Glutamatergic neuron (in vitro differentiated cells): ENCODE measurements at places on chromosomes 3 and 15. TPM values are rescaled to one million over a fixed set of nuclear protein-coding genes. Genes with fewer than 3 reads are reported as not detected.

DNA sequence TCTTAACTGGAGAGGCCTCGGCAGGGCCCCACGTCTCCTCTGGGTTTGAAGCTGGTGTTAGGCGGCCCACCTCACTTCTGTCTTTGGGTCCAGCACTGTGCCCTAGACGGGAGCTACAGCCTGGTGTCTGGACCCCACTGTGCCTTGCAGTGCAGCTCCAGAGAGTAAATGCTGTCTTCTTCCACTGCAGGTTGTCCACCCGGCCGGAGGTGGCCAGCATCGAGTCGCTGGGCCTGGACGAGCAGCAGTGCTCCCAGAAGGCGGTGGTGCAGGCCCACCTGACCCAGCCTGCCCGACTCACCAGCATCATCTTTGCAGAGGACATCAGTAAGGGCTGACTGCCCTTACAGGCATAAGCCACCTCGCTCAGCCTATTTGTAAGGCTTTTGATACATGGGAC is 53.1 kb upstream of the TAMM41 start:
- H3K36me3 ChIP-seq, result no peaks in the 10 kb centered on the region
- peaks cover 5% of the 10 kb centered on the region for H3K27me3 ChIP-seq
- DNase-seq, result no peak
- no peaks in the 10 kb centered on the region for H3K4me1 ChIP-seq

DNA sequence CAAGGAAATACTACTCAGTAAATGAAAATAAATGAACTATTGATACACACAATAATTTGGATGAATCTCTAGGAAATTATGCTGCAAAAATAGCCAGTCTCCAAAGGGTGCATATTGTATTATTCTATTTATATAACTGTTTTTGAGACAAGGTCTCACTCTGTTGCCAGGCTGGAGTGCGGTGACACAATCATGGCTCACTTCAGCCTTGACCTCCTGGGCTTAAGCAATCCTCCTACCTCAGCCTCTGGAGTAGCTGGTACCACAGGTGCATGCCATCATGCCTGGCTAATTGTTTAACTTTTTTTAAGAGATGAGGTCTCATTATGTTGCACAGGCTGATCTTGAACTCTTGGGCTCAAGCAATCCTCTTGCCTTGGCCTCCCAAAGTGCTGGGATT is 12.5 kb downstream of the KLHDC8B start:
- H3K4me1 ChIP-seq, result peaks cover 6% of the 10 kb centered on the region
- no peak for DNase-seq
- H3K27me3 ChIP-seq, result no peaks in the 10 kb centered on the region
- no peak overlapping the region for H3K4me3 ChIP-seq

DNA sequence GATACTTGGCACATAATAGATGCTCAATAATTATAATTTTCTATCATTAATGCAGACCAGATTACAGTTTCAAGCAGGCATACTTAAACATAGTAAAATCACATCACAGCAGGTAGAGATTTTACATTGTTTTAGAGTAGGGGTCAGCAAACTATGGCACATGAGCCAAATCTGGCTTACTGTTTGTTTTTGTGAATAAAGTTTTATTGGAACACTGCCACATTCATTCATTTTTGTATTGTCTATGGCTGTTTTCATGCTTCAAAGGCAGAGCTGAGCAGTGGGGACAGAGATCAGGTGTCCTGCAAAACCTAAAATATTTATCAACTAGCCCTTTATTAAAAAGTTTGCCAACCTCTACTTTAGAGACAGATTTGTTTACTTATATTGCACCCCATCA is 189.6 kb upstream of the MRPL3 start:
- no peak overlapping the region for H3K27ac ChIP-seq
- DNase-seq, result no peak
- no peaks in the 10 kb centered on the region for H3K4me1 ChIP-seq
- no peaks in the 10 kb centered on the region for H3K36me3 ChIP-seq

- H3K4me1 ChIP-seq, result peaks cover 27% of the 10 kb centered on the region
- no peak for DNase-seq
- H3K36me3 ChIP-seq, result no peaks in the 10 kb centered on the region
These were observed 187.0 kb upstream of the MLF1 start for GRCh38 chr3:158384019-158384418.

GRCh38 chr3:197482001-197482400 is 73.8 kb downstream of the BDH1 start:
- peaks cover 8% of the 10 kb centered on the region for H3K27me3 ChIP-seq
- no peak overlapping the region for H3K4me3 ChIP-seq
- no peak overlapping the region for H3K27ac ChIP-seq
- no peaks in the 10 kb centered on the region for H3K36me3 ChIP-seq
- DNase-seq, result no peak

GRCh38 chr3:50913260-50913659 is 238.5 kb downstream of the DOCK3 start:
- DNase-seq, result no peak
- no peak overlapping the region for H3K27ac ChIP-seq
- H3K4me1 ChIP-seq, result no peaks in the 10 kb centered on the region
- H3K36me3 ChIP-seq, result no peaks in the 10 kb centered on the region
- H3K4me3 ChIP-seq, result no peak overlapping the region

DNA sequence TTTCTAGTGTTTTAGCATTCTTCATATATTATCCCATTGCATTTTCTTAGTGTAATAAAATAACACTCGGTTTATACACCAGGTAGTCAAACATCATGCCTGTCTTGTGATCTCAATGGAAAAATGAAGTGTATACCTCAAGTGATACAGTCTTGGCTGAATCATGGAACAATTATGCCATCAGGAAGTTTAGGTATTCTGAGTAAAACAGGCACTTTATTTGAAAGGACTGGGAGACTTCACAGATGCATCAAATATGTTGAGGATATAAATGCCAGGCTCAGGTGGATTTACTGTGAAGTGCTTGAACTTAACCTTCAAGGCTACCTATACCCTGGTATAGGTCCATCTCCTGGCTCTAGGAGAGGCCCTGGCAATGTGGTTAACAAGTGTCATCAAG is 8.5 kb downstream of the TGFBR2 start:
- no peak overlapping the region for H3K27ac ChIP-seq
- DNase-seq, result no peak
- H3K4me3 ChIP-seq, result no peak overlapping the region
- H3K36me3 ChIP-seq, result no peaks in the 10 kb centered on the region
- no peaks in the 10 kb centered on the region for H3K4me1 ChIP-seq

GRCh38 chr15:77637851-77638692 is 5.4 kb upstream of the LINGO1 start:
- H3K4me1 ChIP-seq, result peaks cover 13% of the 10 kb centered on the region
- no peak overlapping the region for H3K4me3 ChIP-seq
- H3K27ac ChIP-seq, result no peak overlapping the region
- peaks cover 16% of the 10 kb centered on the region for H3K27me3 ChIP-seq
- DNase-seq, result no peak
- H3K36me3 ChIP-seq, result no peaks in the 10 kb centered on the region

DNA sequence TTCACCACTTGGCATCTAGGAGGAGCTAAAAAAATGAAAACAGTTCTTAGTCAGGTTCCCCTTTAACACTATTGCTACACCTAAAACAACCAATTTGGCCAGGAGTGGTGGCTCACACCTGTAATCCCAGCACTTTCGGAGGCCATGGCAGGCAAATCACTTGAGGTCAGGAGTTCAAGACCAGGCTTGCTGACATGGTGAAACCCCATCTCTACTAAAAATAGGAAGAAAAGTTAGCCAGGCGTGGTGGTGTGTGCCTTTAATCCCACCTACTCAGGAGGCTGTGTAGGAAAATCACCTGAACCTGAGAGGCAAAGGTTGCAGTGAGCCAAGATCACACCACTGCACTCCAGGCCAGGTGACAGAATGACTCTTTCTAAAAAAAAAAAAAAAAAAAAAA is 124.1 kb downstream of the DGKG start:
- H3K36me3 ChIP-seq, result peaks cover 2% of the 10 kb centered on the region
- peaks cover 1% of the 10 kb centered on the region for H3K27me3 ChIP-seq
- H3K27ac ChIP-seq, result no peak overlapping the region
- DNase-seq, result no peak
- H3K4me3 ChIP-seq, result no peak overlapping the region

GRCh38 chr15:32705446-32705845 is 12.4 kb upstream of the GREM1 start:
- no peak overlapping the region for H3K4me3 ChIP-seq
- no peak overlapping the region for H3K27ac ChIP-seq
- peaks cover 1% of the 10 kb centered on the region for H3K27me3 ChIP-seq
- H3K36me3 ChIP-seq, result no peaks in the 10 kb centered on the region
- DNase-seq, result no peak

The ST3GAL6 gene
- total RNA-seq, result 52.9 TPM

The AP4E1 gene
- 15.9 TPM for total RNA-seq
